ENCODE measurements at places on chromosomes 13 and 19.

- no peak for DNase-seq
These were observed 853 bp upstream of the CACNA1A start for GRCh38 chr19:13507053-13507611.

GRCh38 chr13:113768018-113768905 lies 9.2 kb downstream of the TMEM255B start:
- no peak for DNase-seq

GRCh38 chr13:29593605-29594297 lies 1.7 kb downstream of the SLC7A1 start:
- no peak for DNase-seq

DNA sequence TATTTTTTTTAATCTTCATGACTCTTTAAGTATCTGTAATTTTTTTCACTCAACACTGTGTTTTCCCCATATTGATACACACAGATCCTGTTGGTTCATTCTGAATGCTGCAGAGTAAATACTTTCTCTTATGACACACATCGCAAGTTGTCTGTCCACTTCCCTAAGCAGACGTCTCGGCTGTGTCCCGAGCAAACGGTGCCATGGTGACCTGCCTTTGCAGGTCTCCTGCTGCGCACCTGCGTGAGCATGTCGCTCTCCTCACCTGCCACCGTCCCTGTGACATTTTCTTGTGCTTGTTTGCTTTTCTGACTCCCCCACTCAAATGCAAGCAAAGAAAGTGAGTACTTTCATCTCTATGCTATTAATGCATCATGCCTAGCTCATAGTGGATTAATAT lies 57.8 kb downstream of the CCDC70 start:
- no peak for DNase-seq

- DNase-seq, result no peak
These were observed 31.1 kb downstream of the DNM2 start for GRCh38 chr19:10748927-10749434.

DNA sequence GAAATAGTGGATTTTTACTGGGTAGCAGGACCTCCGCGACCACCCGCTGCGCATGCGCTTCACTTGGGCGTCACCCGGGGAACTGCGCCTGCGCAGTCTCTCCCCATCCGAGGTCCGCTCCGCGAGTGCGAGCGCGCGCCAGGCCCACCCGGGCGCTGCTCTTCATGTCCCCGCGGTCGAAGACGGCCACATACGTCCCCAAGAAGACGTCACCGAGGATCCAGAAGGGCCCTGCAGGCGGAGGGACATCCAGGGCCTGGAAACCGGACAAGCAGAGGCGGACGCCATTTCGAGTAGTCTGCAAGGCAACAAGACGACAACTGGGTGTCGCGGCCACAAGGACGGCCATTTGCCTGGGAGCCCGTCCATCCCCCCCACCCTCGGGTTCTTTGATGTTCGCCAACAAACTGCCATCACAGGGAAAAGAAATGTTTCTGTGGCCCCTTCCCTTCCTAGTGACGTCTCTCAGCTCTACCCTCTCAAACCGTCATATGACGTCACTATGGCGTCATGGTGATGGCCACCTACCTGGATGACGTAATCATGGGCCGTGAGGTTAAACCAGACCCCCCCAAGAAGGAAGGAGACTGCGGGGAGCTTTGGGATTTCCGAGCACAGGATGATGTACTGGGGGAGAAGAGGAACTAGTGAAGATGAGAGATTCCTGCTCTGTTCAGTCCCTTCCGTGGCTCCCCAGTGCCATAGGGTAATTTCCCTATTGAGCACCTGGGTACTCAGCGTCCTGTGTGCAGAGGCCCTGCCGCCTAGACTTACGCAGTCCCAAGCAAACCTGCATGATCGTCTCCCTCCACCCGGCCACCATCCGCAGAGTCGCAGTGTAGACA lies 6.7 kb downstream of the NAPSA start:
- peak; percentile 69 for DNase-seq

DNA sequence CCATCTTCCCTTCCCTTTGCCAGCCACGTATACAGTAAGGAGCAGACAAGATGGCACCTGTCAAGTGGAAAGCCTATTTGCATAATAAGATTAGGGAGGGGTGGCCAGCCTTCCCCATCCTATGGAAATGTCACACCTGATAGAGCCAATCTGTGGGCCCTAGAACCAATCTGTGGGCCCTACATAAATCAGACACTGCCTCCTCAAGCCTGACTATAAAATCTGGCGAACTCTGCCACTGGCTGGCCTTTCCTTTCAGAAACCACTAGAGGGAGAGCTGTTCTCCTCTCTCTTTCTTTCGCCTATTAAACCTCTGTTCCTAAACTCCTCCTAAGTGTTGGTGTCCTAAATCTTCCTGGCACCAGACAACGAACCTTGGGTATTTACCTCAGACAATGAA lies 231.5 kb upstream of the KLHL1 start:
- no peak for DNase-seq

DNA sequence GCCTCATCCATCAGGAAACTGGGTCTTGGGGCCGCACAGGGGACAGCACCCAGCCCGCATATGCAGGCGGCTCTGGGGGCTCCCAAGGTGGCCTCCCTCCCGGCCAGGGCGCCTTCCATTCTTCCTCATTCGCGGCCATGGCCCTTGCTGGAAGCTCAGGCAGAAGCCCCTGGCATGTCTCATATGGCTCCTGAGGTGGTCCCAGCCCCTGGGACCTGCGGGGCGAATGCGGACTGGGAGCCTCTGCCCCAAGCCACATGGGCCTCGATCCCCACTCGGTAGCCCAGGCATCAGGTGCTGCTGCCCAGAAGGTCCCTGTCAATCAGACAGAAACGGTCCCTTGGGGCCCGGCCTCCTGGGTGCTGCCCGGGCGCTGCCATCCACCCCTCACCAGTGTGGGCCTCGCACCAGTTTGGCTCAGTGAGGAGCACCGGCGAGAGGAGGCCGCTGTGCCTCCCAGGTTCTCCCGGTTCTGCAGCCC lies 301.6 kb downstream of the TEX29 start:
- DNase-seq, result no peak

DNA sequence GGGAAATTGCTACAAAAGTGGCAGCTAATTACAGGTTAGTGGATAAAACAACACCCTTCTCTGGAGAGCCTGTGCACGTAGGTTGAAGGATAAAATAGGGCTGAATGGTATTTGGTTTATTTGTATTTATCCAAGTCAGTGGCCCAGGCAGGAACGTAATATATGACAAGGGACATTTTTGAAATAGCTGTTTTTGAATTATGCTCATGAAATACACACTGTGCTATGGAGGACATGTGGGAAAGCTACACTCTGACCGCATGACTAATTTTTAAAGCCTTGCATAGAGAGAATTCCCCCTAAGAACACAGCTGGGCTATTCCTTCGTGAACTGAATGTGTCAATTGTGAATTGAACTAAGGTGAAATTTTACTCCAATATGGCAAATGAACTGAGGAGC lies 292.1 kb upstream of the MAB21L1 start:
- no peak for DNase-seq

DNA sequence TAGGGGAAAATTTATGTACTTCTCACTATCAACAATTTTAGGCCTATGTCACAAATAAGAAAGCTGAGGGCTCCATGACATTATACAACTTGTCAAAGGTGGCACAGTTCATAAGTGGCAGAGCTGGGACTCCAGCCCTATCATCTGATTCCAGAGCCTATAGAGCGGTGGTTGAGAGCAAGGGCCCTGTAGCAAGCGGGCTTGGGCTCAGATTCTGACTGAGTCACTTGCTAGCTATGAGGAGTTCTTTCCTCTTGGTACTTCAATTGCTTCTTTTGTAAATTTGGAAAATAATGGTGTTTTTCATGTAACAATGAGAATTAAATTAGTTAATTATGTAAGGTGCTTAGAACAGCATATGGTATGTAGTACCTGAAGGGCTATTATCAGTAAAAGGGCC lies 28.7 kb upstream of the FAM216B start:
- DNase-seq, result no peak

GRCh38 chr19:45075301-45076028 lies 813 bp downstream of the ZNF296 start:
- DNase-seq, result no peak

- DNase-seq, result no peak
These were observed 735.0 kb downstream of the FGF9 start for GRCh38 chr13:22405891-22406290.

DNA sequence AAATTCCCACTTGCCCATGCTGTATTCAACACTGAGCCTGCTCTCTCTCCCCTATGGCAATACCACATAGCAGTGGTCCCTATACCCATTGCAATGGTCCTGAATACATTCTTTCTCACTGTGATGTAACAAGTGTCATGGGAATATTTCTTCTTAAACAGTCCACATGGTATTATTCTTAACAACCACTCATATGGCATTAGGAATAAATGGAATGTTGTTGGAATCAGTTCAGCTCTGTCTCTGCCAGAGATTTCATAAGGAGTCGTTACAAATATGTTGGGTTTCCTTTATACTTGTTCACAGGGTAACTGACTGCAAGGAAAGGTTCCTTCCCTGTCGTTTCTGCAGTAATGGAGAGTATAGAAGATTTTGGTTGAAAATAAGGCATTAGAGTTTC lies 128.3 kb upstream of the SPATA13 start:
- DNase-seq, result no peak

- DNase-seq, result no peak
These were observed 152.0 kb downstream of the NUFIP1 start for GRCh38 chr13:44837250-44837649.

- no peak for DNase-seq
These were observed 12.5 kb upstream of the SUPT20H start for GRCh38 chr13:37072024-37072423.

- DNase-seq, result no peak
These were observed 52.2 kb upstream of the CYP4F8 start for GRCh38 chr19:15562861-15563260.

GRCh38 chr13:46154136-46154801 lies 27.7 kb downstream of the LCP1 start:
- DNase-seq, result no peak

DNA sequence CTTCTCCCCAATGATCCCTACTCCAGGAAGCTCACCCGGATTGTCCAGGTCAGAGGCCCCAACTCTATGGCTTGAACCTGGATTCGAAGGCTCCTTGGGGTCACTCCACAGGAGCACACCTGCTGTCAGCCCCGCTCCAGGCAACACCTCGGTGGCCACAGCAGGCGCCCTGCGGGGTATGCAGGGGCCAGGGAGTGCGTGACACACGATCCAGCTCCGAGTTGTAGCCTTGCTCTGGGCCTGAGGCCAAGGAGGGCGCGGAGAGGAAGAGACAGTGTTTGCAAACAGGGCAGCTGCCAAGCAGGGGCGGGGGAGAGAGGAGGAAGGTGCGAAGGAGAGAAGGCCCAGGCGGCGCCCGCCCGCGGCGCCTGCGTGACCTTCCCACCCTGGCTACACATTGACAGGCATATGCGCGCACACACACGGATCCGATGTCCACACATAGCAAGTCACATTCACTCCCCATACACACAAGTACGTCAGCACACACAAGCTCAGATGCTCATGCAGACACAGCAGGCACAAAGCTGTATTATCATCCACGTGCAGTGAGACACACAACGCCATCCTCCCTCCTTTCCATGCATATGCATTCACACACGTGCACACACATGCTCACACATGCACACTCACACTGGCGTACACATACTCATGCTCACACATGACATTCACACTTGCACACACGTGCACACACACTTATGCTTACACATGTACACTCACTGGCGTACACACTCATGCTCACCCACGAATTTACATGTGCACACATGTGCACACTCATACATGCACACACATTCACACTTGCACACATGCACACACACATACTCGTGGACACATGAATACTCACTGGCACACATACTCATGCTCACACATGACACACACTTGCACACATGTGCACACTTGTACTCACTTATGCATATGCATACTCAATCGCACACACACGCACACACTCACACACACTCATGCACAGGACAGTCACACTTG lies 10.4 kb downstream of the SBK2 start:
- no peak for DNase-seq

- DNase-seq, result no peak
These were observed 2.3 kb upstream of the ZNF787 start for GRCh38 chr19:56123266-56123891.

- no peak for DNase-seq
These were observed 6.7 kb downstream of the KCNJ14 start for GRCh38 chr19:48461982-48462655.
